NCI-H1930 (cell line): ENCODE measurements at places on chromosomes 7 and 10.

GRCh38 chr10:79241990-79242619 lies 105.2 kb upstream of the PPIF start:
- no peak for DNase-seq

GRCh38 chr7:157003756-157004520 lies 6.5 kb downstream of the MNX1 start:
- DNase-seq: no peak

DNA sequence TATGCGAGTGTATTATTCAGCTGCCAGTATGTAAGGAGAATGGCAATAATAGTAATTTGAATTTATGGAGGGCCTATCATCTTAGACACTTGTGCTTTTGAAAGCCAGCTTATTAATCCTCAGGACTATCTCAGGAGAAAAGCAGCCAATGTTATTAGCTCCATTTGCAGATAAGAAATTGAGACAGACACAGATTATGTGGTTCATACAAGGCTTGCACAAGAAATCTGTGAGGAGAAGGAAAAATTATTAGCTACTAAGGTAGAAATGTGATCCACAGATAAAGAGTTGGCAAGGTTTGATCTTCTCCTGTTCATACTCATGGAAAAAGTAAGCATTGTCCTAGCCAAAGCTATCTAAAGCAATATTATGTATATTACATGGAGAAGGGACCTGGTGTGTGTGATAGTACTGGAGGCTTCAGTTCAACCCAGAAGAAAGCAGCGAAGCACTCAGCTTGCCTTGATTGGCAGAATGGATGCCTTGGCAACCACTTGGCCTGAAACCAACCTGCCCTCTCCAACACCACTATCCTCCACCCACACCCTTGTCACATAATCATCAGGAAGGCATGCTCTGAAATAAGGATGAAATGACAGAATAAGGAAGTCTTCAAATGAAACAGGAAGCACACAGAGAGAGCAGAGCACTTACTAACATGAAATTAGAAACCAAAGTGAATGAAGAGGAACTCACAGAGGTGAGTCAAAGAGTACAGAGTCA lies 18.0 kb downstream of the MACC1 start:
- DNase-seq: no peak

GRCh38 chr10:17406036-17406834 lies 48.2 kb downstream of the ST8SIA6 start:
- DNase-seq: no peak

GRCh38 chr7:69947998-69948397 lies 349.7 kb downstream of the AUTS2 start:
- no peak for DNase-seq

DNA sequence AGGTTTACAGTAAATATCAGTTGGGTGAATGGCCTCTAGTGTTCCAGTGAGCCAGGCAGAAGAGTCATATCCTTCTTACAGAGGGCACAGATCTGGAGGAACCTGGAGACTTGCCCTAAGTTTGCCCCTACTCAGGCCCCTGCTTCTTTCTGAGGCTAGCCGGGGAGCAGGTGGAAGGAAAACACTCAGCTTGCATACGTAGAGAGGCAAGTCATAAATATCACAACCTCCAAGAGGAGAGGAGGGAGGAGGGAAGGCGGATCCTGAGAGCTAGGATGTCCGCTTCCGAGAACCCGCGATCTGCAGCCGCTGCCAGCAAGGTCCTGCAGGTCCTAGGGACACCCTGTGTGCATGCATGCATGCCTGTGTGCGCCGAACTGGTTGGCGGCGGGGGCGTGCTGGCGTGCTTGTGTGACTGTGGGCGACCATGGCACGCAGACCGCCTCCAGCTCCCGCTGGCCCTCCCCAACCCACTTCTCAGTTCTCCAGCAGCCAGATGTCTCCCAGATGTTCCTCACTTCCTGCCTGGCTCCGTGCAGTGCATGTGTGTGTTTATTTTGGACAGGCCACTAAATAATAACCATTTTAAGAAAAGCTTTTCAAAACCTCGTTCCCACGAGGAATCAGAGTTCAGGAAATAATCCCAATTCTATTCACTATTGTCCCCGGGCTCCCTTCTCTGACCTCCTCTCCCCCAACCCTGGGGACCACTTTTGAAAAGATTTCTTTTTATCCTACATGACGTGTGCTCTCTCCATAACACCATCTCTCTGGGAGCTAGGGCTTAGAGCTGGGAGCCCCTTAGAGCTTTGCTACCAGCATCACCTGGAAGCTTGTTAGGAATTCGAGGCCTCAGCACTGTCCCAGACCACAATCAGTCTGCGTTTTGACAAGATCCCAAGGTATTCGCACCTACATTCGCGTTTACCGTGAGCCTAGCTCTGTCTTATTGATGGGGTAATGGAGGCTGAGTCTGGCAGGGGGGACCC lies 32.4 kb downstream of the UNC5B start:
- no peak for DNase-seq

GRCh38 chr7:106811472-106811871 lies 53.6 kb upstream of the PIK3CG start:
- no peak for DNase-seq

DNA sequence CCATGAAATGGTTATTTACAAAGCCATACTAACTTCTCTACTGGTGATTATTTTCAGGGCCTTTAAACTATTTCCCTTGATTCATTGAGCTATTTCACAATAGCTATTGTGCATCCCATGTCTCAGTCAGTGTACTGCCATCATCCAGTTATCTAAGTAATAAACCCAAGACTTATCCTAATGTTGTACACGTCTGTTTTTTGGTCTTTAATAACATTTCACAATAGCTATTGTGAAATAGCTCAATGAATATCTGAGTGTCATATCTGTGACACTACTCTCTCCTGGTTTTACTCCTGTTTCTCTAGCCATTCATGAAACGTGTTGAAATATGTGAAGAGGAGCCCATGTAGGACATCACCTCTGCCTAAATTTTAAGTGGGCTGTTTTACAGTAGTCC lies 36.5 kb upstream of the TMEM140 start:
- no peak for DNase-seq

DNA sequence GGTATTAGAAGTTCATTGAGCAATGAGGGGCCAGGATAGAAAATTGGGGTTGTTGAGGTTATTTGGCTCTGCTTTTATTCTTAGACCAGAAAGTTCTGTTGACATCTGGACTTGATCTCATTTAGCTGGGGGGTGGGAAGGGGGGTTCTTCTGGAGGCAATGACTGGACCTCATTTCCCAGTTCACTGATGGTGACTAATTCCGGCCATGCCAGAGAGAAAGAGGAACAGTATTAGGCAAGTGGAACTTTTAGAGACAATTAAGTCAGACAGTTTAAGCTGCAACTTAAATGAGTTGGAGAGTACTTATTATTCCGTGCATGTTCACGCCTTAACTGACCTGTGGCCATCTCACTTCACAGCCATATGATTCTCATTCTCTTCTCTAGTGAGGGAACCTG lies 512.5 kb downstream of the REEP3 start:
- DNase-seq: no peak

GRCh38 chr7:122919643-122920181 lies 33.5 kb upstream of the CADPS2 start:
- no peak for DNase-seq
